ENCODE measurements at places on chromosomes 13 and 19.

DNA sequence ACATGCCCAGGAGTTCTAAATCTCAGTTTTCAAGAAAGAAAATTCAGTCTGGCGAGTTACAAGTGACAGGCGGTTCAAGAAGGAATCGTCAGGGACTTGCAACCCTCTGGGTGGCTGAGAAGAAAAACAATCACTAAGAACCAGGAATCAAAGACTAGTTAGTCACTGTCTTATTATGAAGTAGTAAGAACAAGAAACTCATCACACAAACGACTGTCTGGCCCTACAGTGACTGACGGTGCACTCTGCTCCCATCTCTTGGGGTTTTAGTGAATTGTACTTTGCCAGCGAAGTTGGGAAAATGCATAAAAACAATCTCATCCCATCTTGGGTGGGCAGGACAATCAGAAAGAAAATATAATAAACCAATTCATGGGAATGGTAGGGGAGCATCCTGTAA is 63.7 kb upstream of the SACS start:
- DNase-seq = no peak

GRCh38 chr13:24244802-24245201 is 64.6 kb upstream of the C1QTNF9 start:
- no peak for DNase-seq

DNA sequence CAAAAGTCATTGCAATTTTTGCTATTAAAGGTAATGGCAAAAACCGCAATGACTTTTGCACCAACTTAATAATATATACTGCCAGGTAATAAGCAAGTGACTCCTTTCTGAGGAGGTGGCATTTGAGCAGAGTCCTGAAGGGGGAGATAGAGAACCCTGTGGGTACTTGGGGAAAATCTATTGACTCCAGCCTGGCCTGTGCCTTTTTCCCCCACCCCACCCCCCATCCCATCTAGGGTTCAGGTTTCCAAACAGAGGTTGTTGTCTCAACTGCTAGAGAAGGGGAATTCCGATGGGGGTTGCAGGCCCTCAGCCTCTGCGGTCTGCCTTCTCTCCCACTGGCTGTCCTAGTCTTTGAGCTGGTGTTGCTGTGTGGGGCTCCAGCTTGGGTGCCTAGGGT is 11.5 kb downstream of the S1PR2 start:
- DNase-seq = peak; percentile 67

- DNase-seq = no peak
These were observed 33.1 kb upstream of the ZNF331 start for GRCh38 chr19:53504885-53505284.

DNA sequence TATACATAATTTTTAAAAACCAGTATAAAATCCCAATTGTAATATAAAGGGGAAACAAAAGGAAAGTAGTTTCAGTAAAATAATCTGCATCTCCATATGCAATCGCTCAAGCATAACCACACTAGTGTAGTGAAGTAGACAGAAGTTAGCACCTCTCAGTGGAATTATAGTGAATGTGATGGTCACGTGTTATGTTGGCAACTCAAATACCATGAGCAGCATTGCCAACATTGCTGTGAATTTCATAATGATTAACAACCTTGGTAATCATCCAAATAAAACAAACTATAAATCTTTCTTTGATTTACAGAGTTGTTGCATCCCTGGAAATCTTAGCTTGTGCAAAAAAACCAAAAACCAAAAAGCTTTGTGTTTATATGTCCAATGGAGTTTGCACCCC is 77.3 kb upstream of the SIAH3 start:
- no peak for DNase-seq

GRCh38 chr13:102900193-102900608 is 54.4 kb downstream of the ERCC5 start:
- DNase-seq = no peak

GRCh38 chr19:3024509-3024869 is 4.6 kb downstream of the TLE2 start:
- no peak for DNase-seq

DNA sequence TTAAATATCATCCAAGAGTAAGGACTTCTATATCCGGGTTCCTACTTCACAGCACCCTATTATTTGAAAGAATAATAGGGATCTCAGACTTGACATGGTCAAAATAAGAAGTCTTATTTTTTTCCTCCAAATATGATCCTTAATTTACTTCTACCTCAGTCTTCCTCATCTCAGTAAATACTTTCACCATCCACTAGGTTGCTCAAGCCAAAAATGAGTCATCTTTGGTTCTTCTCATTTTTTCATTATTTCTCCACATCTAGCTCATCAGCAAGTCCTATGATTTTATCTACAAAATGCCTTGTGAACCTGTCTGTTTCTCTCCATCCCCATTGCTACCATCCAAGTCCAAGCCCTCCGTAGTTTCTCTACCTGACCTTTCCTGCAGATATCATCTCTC is 121.9 kb upstream of the GJB6 start:
- no peak for DNase-seq

DNA sequence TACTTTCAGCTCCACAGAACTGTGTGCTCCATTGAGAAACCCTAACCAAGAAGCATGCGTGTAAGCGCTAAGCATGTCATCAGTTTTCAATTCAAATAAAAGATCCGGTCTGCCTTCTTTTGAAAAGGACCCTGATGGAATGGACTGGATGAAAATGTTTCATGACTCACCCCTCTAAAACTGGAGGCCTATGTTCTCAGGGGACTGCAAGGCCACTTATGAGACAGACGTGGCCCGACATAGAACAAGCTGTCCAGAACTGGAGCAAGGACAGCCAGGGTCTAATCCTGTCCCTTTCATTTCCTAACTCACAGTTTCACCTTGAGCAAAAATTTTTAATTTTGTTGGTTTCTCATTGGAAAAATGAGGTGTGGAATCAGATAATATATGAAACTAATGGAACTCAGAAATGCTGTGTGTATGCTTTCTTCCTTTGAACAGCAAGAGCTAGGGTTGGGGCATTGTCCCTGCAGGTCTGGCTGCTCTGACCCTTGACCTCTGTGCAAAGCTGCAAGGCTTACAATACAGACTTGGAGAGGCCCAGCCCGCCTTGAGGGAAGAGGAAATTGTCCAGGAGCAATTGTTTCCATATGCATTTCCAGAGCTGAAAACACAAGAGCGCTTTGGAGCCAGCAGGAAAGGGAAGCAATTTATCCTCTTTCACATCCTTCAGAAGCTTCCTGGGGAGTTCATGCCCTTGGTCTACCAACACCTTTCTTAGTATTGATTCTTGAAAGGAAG is 553.4 kb upstream of the KLF12 start:
- DNase-seq = no peak

DNA sequence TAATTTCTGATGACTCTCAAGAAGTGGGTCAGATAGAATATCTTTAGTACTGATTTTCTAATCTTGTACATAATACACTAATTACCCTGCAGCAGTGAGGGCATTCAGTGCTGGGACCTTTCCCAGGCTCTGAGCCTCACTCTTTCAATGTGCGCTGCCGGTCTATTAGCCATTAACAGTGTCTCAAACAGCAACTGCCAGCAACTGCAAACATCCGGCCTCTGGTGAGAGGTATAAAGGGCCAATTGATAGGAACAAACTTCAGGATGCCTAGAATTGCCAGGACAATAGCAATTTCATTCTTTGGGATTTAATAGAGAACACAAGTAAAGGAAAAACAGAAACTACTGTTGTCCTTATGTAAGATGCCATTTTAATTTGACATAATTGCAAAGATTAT is 604.4 kb upstream of the SPRY2 start:
- DNase-seq = no peak

- DNase-seq = no peak
These were observed 40.7 kb upstream of the DCUN1D2 start for GRCh38 chr13:113531041-113531873.

- DNase-seq = no peak
These were observed 31.6 kb downstream of the WDR87 start for GRCh38 chr19:37874784-37875183.

DNA sequence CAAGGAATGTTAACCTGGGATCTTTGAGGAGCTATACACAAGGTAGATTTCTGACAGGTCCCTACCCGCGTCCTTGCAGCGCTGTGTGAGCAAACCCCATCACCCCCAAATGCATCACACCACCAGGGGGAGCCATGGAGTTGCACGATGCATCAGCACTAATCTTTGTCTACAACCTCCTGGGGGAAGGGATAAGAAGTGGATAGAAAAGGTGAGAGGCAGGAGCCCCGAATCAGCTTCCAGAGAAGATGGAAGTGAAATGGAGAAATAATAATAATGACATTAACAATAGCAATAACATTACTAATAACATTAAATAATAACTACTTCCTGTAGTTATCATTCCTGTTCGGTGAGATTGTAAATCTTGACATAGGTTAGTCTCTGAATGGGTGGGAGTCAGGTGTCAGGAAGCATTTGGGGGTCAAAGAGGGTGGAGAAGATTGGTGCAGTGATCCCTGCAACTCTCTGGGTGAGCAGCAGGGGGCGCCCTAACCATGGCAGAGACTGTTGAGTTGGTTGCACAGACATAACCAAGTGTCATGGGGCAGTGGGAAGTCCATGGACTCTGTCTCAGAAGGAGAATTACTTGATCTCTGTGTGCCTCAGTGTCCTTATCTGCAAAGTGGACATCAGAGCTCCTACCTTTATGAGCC is 16.5 kb downstream of the SIGLEC7 start:
- peak; percentile 71 for DNase-seq

DNA sequence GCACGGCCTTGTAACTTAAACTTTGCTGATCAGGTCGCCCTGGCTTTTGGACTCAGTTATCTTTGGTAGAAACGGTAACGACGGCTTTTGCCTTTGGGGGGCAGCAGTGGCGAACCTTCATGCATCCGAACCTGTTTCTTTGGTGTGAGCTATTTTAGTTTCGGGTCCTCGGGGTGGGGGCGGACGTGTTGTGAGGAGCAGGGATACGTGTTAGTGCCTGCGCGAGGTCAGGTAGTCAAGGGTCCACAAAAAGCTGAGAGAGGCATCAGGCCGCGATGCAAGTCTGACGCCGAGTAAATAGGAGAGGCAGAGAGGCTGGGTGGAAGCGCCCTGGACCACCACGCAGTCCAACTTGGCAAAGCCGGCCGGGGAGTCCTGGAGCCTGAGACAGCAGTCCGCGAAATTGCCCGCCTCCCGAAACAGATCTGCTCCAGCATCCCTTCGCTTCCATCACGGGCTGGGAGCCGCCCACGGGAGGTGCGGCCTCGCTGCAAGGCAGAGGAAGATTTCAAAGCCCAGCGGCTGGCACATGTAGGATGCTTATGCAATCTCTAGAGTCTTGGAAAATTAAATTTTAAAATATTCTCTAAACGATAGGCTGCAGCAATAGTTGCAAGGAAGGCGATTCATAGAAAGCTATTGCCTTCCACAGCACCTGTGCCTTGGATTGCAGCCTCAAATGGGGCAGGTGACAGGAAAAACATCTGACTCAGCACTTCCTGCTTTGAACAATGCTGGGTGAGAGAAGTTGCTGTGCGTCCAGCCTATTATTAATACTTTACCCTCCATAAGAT is 4.6 kb upstream of the TPP2 start:
- peak; percentile 86 for DNase-seq
